ENCODE measurements at places on chromosomes 7 and 10. TPM values are rescaled to one million over a fixed set of nuclear protein-coding genes. Genes with fewer than 3 reads are reported as not detected.

- peak; percentile 93 for DNase-seq
Measured at GRCh38 chr10:73730153-73730906, 13.8 kb upstream of the SEC24C start.

GRCh38 chr10:112715581-112715980, 234.5 kb upstream of the TCF7L2 start:
- DNase-seq, result no peak

GRCh38 chr10:71713135-71714030, 6.2 kb downstream of the C10orf105 start:
- no peak for DNase-seq

Gene CALD1
- total RNA-seq, result 145 TPM

DNA sequence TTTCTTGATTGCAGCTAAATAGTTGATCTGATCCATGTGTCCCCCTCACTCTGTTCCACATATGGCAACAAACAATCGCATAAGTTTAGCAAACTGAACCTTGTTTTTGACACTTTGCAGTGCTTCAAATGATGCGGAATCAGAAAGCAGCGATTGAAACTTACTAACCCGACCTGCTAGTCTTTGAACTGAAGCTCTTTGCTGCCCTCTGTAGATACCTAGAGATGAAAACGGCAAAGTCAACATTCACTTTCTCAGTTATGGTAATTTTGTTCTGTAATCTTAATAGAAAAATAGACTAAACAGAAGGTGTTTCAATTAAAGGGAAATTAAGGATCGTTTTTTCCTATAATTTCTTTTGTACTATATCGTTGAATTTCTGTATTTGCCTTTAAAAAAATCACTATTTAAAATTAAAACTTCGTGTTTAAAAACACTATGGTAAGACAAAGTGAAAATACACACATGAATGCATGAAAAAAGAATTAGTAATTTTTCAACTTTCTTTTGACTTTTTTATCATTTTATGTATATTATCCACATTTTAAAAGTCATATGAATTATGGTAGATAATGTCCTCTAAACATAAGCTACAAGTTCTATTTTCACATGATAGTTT, 276.5 kb downstream of the MAGI2 start:
- no peak for DNase-seq

DNA sequence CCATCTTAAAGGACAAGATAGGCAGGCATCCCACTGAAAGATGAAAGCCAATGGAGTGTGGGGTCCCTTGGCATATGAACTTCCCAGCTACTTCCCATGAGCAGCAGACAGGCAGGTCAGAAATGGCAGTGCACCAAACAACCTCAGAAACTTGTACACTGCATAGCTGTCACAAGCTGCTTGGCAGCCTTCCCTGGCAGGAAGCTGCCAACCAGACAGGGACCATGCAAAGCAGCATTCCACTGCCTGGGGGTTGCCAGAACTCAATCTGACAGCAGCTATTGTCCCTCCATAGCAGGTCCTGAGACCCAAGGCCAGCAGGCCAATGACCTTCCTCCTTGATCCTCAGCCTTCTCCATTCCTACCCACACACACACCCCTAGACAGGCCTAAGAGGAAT, 139.5 kb downstream of the PLCE1 start:
- DNase-seq, result peak; percentile 76

Data from left lobe of liver (tissue), 2 donors.